Iris pigment epithelial cell (primary cell): ENCODE measurements at places on chromosomes 4 and X.

DNA sequence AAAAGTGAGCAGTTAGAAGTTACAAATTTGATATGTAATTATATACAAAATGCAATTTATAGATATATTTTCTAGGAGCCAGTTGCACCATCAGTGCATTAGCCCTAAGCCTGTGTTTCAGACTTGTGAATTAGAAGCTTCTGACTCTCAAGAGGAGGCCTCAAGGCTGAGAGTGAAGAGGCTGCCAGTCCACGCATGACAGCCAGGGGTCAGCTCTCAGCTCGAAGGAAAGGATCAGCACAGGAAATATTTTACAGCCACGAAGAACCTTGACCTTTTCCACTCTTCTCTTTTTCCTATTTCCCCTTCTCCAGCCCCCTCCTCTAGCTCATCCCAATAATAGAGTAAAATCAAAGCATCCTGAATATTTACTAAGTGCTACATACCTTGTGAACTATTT is 642.4 kb downstream of the TRIML1 start:
- DNase-seq = peak; percentile 37

- no peak for DNase-seq
Measured at GRCh38 chr4:184019667-184020623, 114.8 kb downstream of the STOX2 start.

GRCh38 chr4:23388699-23389395 is 501.0 kb downstream of the PPARGC1A start:
- DNase-seq = no peak

DNA sequence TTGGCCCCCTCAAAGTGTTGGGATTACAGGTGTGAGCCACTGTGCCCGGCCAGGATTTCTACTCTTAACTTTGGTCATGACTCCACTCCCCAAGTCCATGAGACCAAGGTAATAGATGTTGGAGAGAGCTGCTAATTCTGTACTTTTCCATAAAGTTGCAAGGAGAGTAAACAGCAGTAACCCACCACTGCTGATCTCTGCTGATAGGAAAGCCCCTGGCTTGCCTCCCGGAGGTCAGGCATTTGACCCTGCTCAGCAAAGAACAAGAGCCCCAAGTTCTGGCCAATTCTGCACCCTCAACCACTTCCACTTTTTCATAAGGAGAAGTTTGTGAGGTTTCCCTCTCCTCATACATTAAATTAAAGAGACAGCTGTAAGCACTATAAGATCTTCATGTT is 143.0 kb downstream of the RASL11B start:
- DNase-seq = no peak

DNA sequence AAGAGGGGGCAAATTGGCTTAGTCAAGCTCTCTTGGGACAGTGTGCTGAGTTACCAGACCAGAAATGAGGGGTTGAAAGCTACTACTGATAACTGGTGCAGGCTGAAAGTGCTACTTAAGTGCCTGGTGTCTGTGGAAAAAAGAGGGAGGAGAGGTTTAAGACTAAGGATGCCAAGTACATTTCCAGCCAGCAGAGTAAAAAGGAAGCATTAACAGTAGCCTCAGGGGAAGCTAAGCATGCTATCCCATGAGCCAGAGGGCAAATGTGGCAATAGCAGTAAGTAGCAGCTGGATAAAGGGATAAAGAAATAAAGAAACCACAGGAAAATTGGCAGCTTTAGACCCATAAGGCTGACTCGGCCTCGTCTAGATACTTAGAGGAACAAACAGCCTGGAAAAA is 196.3 kb upstream of the MAB21L2 start:
- DNase-seq = peak; percentile 90
